ENCODE measurements at places on chromosomes 4 and X.

- DNase-seq, result no peak
Observed at GRCh38 chr4:84413976-84414375, 85.1 kb downstream of the NKX6-1 start.

GRCh38 chr4:110165382-110166286 lies 32.8 kb downstream of the ELOVL6 start:
- DNase-seq, result peak; percentile 70

DNA sequence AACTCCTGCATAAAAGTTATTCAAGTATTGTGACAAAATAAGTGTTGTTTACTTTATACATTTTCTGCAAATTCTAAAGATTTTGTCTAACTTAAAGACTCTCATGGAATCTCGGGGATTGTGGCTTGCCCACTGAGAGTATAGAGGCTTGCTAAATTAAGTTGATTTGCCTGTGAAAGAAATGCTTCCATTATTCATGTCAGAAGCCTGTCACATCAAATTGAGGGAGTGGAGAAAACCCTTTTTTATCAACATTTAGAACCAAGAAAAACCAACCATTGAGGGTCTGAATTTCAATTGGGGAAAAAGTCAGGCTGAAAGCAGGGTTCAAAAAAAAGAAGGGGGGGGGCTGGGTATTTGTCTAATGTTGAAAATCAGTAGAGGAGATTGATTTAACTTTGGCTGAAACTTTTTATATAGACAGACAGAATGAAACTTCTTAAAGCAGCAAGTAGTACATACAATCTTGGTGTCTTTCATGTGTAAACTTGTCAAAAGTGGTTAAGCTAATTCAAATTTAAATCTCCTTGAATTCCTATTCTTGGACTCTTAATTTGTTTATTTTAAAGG lies 144.8 kb upstream of the CXorf66 start:
- DNase-seq, result no peak

GRCh38 chr4:40916880-40917279 lies 167.1 kb downstream of the NSUN7 start:
- DNase-seq, result no peak

DNA sequence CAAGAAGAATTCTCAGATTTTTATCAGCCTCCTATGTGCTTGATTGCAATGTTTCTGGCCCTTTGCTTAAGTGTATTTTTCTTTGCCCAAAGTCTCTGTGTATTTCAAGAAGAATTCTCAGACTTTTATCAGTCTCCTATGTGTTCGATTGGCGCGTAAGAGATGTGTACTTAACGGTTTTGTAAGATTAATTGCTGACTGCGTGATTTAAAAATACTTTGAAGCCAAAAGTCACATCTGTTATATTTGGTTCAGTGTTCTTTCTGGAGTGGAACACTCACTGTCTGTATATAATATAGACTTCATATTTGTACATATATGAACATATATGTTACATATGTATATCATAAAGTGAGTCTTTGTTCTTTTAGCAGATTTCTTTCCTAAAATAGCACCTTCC lies 11.4 kb downstream of the SCML1 start:
- no peak for DNase-seq

GRCh38 chr4:66604192-66604591 lies 933.9 kb upstream of the EPHA5 start:
- no peak for DNase-seq

- DNase-seq, result no peak
Observed at GRCh38 chr4:48333587-48333986, 7.7 kb upstream of the SLAIN2 start.

DNA sequence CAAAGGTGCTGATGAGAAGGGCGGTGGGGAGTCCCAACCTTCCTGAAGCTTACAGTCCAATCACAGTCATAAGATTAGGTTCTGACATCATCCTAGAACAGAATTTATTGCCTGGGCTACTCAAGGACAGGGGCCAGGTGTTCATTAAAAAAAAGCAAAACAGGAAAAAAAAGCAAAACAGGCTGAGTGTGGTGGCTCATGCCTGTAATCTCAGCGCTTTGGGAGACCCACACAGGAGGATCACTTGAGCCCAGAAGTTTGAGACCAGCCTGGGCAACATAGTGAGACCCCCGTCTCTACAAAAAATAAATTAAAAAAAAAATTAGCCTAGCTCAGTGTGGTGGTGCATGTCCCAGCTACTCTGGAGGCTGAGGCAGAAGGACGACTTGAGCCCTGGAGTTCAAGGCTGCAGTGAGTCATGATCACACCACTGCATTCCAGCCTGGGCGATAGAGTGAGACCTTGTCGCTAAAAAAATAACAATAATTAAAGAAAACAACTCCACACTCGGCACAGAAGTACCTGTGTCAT lies 3.0 kb downstream of the RAB9A start:
- no peak for DNase-seq

DNA sequence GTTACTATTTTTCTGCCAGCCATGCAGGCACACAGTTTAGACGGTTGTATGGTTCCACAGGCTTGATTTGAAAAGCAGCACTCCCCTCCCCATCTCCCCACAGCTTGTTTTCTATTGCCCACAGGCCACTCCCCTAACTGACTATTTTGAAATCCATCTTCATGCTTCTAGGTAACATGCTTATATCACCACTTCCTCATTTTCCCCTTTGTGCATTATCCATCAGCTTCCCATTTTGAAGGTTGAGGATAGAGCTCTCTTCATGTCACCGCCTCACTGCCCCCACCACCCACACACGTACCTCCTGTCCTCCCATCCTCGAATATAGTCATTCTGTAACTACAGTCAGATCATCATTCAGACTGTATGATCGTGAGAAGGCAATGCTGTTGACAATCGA lies 224.7 kb downstream of the MID1 start:
- DNase-seq, result no peak

DNA sequence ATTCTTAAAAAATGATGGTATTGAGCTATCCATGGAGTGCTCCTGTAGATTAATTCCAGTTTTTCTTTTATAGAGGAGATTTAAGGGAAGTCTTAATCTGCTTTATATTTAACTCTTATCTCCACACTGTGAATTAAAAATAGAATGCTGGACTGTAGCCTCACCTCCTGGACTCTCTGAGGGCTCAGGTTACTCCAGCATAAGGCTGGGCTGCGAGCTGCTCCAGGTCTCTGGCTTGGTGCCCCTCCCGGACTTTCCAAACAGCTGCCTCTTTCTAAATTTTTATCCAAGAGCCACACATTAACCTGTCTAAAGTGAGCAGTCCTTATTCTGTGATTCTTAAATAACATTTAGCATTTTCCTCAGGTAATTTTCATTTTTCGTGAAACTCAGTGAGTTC lies 218.7 kb upstream of the JADE1 start:
- no peak for DNase-seq

DNA sequence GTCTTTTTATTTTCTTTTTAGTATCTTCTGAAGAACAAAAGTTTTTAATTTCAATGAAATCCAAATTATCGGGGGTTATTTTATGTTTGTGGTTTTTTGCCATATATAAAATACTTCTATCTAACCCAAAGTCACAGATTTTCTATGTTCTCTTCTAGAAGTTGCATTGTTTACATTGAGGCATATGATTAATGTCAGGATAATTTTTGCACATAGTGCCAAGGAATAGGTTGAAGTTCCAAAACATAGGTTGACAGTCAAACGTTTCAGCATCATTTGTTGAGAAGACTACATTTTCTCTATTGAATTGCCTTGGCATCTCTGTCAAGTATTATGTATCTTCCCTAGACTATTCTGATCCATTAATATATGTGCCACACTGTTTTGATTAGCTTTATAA lies 64.5 kb downstream of the ANKRD17 start:
- no peak for DNase-seq

DNA sequence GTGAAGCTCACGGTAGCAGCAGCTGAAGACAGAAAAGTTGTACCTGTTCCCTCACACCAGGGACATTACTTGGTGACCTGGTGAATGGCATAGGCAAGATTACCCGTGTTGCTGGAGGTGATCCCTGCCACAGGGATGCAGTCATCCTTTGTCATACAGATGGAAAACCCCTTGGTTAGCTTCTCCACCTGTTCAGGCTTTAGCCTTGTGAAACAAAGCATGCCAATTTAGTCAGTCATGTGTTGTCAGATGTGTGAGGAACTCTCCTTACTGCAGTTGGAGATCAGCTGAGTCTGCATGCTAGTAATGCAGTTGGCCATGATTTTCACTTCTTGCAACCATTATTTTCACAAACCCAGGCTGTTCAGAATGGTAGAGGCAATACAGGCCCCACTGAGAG lies 41.0 kb downstream of the AMELX start:
- no peak for DNase-seq

- no peak for DNase-seq
Observed at GRCh38 chrX:154450312-154450711, 6.4 kb downstream of the FAM50A start.

DNA sequence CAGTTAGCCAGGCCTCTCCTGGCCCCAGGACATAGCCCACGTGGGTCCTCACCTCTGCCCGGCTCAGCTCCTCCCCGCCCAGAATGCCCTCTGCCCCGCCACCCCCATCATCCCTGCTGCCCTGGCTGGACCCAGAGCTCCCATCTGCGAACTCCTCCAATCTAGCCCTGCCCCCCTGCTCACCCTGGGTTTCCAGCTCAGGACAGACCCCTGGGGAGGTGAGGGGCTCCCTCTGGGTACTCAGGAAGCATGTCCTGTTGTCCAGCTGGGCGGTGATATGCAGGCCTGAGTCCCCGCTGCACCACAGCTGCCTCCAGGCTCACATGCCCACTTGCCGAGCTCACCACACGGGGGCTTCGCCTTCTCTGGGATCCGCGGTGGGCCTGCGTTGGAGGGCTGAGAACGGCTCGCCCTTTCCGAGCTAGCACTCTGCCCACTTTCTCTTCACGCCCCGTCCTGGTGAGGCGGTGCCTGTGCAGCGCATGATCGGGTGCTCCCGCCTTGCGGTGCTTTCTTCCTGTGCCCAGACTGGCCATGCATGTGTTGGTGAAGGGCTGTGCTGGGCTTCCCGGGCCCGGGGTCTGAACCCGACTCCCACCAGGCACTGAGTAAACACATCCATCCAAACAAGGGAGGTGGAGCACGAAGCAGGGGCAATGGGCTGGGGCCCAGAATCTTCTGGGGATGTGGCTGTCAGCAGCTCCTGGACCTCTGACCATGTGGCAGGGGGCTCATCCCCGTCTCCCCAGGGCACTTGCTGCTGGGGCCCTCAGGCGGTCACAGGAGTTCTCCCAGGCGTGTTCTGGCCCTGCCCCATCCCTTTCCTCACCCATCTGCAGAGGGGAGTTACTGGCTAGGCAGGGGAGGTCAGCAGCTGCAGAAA lies 74.3 kb downstream of the RGS12 start:
- DNase-seq, result no peak

DNA sequence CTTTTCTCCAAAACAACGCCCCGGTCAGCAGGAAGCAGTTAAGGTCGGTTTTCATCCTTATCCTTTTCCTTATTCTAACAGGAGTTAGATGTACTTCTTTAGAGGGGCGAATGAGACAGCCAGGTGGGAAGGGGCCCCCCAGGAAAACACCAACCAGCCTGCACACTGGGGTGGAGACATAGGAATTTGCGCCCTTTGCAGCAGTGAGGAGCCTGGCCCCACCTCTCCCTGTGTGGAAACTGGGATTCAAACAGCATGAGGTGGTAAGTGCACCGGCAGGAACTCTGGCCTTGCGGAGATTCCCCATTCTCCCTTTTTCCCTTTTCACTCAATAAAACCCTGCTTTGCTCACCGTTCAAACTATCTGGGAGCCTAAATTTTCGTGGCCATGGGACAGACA lies 8.0 kb upstream of the FAM47C start:
- DNase-seq, result no peak

DNA sequence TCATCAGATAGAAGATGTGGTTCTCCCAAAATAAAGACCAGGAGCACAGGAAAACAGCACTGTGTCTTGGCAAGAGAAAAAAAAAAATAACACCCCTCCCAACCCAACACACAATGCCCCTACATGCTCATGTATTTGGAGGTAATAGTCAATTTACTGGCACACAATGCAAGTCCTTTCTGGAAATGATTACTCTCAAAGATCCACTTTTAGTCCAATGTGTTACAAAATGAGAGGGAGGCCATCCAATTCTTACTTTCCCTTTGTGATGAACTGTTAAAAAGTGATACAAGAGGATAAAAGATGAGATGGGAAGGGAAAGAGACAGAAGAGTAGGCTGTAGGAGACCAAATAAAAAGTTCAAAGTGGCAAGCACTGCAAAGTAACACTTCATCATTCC lies 180.3 kb upstream of the DKK2 start:
- no peak for DNase-seq

- DNase-seq, result no peak
Observed at GRCh38 chrX:15382813-15383212, 1.4 kb downstream of the VEGFD start.

- no peak for DNase-seq
Observed at GRCh38 chr4:148091896-148092295, 350.3 kb downstream of the NR3C2 start.

DNA sequence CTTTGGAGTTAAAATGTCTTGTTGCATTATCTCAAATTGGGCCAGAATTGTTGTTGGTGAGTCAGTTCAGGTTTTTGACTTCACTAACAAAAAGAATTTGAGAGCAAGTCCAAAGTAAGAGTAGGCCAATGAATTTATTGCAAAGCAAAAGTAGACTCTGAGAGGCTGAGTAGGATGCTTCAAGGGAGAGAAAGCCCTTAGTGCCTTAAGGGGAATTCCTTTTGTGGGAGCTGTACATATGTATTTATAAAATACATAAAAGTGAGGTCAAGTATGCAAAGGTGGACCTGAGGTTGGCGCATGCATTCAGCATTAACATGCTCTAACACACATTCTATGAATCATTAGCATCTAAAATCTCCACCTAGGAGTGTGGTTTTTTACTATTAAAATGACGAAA lies 565.4 kb downstream of the GRXCR1 start:
- DNase-seq, result no peak

- no peak for DNase-seq
Observed at GRCh38 chr4:123651066-123651465, 254.5 kb downstream of the SPRY1 start.

DNA sequence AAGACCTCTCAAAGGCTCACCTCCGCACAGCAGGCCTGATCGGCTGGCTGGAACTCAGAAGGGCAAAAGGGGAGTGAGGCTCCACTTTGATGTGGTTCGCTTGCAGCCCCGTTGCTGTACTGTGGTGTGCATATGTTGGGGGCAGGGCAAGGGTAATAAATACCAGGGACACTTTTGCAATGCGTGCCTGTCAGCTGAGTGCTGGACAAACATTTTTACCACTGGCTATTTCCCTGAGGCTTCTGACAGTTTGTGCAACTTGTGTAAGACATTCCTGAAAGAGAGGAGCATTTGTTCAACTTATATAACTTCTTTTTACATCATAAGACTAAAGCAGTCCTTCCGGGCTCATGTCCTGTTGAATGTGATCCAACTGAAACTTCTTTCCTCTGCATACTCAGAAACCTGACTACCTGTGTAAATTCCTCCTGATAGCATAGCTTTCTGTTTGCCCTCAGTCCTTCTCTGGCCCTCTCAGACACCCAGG lies 82.3 kb downstream of the SPRY1 start:
- DNase-seq, result no peak

GRCh38 chr4:142405695-142406498 lies 440.2 kb downstream of the INPP4B start:
- DNase-seq, result peak; percentile 24
